ENCODE measurements at places on chromosomes 6 and 20.

- peak; percentile 91 for DNase-seq
Observed at GRCh38 chr6:71420693-71421328, 132.2 kb downstream of the OGFRL1 start.

DNA sequence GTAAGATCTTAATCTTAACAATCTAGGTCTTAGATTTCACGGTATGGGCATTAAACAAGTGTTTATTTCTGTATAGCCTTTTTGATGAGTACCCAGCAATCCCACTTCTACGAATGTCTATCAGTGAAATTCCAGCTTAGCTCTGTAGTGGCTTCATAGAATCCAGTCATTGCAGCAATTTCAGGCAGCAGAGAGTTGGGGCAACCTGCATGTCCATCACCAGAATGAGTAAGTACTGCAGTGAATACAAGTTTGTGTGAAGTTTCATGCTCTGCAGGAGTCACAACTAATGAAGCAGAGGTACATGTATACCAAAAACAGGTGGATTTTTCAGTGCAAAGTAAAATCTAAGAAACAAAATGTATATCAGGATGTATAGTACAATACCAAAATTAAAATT, 151.7 kb downstream of the OR2B2 start:
- no peak for DNase-seq

DNA sequence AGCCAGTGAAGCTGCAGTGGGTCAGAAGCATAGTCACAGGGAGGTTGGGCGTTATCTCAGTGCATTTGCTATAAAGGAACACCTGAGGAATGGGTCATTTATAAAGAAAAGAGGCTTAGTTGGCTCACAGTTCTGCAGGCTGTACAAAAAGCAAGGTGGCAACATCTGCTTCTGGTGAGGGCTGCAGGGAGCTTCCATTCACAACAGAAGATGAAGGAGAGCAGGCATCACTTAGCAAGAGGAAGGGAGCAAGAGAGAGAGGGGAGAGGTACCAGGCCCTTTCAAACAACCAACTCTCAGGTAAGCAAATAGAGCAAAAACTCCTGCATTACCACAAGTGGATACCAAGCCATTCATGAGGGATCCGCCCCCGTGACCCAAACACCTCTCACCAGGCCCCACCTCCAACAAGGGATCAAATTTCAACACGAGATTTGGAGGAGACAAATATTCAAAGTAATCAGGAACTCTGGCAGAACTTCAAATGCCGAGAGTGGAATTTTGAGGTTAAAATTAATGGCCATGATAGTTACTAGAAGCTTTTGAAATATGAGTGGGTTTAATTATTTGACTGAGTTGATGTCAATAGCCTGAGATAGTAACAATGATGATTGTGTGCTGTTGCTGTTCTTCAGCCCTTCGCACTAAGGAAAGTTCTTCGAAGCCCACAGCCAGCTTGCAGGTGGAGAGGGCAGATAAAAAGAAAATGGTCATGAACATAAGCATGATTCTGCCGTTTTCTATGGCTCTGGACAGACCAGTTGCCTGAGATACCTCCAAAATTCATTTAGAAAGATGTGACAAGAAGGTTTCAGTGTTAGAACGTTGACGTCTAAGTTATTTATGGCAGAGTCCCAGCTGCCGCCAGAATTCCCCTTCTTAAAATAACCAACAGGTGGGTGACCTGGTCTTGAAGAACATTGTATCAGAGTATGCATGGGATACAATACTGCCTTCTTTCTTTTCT, 55.3 kb upstream of the ADTRP start:
- no peak for DNase-seq

DNA sequence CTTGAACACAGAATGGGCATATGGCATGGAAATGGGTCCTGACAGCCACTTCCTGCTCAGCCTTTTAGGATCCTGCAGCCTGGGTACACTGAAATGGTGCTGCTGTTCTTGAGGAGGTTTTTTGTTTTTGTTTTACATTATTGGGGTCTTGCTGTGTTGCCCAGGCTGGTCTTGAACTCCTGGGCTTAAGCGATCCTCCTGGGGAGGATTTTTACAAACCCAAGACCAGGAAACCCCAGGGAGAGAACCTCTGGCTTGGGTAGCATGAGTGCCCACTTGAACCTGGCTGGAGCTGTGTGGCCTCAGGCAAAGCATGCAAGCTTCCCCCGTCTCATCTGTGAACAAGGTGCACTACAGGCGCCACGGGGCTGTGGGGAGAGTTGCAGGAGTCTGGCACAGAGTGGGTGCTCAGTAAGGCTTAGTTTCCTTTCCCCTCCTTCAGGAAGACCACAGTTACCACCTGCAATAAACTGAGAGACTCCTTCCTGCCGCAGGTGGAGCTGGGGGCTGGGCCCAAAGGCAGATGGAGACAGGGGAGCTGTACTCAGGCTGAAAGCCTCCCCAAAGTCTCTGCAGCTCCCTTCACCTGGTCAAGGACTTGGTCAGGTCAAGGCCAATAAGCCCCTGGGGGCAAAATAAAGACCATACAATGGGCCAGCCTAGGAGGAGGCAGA, 1.8 kb downstream of the SLA2 start:
- no peak for DNase-seq

DNA sequence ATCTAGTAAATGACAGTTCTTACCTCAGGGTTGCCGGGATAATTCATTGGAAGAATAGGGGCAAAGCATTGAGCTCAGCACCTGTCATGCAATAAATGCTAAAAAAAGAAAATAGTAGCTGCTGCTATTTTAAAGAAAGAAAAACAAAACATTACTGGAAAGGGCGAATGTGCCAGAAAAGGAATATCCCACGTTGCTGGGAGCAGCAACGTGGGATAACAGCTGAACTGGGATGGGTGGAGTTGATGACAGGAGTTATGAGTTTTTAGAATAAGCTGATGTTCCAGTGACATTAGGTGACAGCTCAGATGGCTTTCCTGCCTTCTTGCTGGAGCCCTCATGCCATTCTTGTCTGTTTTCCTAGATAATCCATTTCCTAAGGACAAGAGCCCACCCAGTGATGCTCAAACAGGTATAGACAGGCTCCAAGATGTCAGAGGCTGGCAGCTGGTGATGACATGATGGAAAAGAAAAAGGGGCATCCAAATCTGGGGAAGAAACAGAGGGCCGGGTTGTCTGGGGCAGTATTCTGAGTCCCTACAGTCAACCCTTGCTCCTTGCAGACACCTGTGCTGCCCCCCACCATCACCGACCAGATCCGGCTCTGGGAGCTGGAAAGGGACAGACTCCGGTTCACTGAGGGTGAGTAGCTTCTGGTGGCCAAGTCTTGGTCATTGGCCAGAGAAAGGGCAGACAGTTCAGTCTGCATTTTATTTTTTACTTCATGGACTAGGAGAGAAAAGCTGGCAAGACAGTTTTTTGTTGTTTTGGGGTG, 1.1 kb upstream of the VARS2 start:
- DNase-seq = no peak

DNA sequence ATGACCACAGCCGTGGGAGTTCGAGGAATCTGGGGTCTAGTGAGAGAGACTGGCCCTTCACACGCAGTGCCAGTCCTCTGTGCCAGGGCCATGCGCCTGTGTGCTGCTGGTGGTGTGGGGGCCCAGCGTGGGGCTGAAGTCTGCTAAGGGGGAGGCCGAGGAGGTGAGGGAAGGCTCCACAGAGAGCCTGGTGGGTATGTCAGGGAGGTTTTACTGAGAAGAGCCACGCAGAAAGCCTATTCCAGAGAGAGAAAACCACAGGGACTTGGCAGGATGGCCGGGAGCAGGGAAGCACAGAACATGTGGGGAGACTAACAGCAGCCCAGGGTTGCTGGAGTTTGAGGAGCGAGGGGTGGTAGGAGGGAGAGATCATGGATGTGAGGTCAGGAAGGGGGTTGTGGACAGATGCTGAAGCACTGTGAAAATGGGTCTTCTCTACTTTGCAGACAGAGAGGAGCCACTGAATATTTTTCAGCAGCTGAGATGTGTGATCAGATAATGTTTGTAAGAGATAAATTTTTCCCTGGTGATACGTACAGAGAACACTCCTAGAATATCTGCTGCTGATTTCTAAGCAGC, 35.3 kb downstream of the DUSP22 start:
- DNase-seq = no peak

- DNase-seq = no peak
Observed at GRCh38 chr6:139917951-139918630, 543.6 kb upstream of the CITED2 start.

DNA sequence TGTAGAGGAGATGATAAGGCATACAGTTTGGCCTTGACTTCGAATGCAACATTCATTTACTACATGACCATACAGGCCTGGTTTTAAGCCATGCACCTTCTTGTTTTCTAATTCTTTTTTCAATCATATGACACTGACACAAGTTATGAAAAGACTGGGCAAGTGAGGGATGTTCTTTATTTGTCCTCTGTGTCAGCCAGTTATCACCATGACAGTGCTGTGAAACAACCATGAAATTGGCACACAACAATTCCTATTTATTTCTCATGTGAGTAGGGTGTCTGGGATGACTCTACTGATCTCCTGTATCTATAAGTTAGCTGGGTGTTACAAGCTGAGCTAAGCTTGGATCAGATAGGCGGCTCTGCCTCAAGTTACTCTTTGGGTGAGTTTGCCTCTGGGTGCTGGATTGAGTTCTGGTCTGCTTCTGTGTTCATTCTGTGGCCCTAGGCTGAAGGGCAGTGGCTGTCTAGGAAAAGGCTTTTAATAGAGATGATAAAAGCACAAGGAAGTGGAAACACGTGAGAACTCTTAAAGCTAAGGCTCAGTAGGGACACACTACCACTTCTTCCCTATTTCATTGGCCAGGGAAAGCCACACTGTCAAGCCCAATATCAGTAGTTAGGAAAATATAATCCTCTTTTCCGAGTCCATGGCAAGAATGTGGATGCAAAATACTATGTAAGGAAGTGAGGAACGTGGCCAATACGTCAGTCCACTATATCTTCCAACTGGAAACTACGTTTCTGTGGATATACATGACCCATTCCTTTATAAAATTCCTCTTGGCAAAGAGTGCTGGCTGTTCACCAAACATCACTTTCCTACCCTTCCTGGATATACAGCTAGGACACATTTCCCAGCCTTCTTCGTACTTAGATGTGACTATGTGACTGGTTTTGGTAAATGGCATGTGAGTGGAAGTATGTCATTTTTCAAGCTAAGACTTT, 126.2 kb upstream of the RNF24 start:
- DNase-seq = no peak

DNA sequence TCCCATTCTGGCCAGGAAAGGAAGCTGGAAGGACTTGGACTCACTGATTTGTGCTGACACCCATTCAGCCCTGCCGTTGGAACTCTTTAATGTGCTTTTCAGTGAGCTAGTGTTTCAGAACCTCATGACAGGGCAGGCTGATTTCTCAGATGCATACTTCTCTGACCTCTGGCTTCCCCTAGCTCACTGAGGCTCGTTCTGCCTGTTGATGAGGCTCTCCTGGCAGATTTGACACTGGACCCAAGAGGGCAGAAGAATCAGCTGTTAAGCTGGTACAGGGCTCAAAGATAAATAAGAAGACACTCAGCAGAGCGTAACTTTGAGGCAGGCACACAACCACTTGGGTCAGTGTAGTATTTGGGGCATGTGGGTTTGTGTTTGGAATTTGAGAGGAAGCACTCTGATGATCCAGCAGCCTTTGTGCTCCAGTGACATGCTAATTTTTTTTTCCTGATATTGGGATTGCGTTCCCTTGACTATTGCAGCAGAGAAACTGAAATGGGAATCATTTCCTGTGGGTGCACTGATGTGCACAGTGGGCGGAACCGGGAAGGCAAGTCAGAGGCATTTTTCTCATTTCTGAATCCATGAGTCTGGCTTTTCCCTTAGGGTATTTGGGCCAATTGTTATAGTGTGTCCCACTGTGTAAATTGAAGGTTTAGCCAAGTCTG, 80.2 kb downstream of the CARMIL1 start:
- peak; percentile 52 for DNase-seq

GRCh38 chr6:39411465-39411864, 89.0 kb upstream of the KCNK16 start:
- no peak for DNase-seq

- peak; percentile 14 for DNase-seq
Observed at GRCh38 chr20:38825901-38826625, 20.6 kb downstream of the PPP1R16B start.

DNA sequence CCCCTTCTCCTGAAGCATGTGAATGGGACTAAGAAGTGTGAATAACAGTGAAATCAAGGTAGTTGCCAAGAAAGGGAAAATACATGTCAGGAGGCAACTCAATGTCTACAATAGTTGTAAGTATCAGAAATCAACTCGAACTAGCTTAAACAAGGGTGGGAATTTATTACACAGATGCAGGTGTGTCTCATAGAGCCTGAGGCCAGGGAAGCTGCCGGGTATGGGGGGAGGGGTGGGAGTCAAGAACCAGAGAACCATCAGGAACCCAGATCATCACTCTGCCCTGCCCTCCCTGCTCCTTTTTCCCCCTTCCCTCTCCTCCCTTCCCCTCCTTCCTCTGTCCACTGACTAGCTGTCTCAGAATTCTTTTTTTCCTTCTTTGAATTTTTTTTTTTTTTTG, 34.9 kb upstream of the BMP6 start:
- no peak for DNase-seq

DNA sequence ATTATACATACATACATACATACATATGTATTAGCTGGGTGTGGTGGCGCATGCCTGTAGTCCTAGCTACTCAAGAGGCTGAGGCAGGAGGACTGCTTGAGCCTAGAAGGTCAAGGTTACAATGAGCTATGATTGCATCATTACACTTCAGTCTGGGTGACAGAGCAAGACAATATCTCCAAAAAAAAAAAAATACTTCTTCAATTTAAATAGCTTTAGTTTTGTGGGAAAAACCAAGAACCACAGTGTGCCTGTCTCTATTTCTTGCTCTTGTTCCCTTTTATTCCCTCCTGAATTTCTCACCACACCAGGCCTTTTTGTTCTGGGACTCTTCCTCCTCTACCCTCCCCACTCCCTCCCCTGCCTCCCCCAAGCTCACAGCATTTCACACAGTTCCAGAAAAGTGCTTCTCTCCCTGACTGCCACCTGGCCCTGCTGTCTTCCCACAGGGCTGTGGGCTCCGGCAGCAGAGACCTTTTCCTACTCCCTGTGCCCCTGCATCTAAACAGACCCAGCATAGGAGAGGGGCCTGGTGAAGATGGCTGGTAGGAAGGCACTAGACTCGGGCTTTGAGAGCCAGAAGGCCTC, 1.3 kb downstream of the C20orf203 start:
- no peak for DNase-seq

DNA sequence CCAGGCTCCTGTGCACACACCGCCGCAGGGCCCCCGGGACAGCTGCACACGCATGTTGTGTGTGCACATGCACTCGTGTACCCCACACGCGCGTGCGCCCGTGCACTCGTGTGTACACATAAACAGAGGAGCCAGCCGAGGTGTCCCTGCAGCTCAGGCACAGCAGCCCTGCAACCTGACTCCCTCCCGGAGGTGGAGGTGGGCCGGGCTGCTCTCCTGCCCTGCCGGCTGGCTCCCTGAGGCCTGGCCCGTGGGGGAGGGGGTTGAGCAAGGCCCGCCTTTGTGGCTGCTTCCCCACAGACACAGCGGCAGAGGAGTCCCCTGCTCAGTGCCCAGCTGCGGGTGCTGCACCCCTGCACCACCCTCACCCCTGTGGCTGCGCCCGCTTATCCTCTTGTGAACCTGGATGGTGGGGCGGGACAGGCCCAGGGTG, 624 bp downstream of the RBBP8NL start:
- no peak for DNase-seq

- DNase-seq = peak; percentile 73
Observed at GRCh38 chr20:47568019-47568418, 66.3 kb downstream of the NCOA3 start.

GRCh38 chr6:169604076-169604475, 97.8 kb downstream of the WDR27 start:
- DNase-seq = no peak

All from NCI-H2081 (cell line).